Skin of body (tissue), 3 donors: ENCODE measurements at places on chromosomes 5 and 9.

DNA sequence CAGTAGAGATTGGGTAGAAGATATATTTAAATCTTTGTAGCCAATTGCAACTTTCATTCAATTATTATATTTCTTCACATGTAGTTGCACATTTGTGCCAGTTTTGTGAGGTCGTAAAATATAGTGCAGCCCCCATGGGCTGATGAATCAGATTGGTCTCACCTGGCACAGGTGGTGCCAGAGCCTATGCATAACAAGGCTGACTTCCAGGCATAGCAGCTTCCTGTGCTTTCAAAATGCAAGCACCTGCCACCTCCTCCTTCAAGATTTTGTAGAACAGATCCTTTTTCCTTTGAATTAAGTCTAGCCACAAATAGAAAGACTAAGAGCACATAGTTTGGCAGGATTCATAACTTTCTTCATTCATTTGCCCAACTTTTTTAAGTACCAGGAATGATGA lies 87.1 kb downstream of the STARD4 start:
- DNase-seq = no peak

DNA sequence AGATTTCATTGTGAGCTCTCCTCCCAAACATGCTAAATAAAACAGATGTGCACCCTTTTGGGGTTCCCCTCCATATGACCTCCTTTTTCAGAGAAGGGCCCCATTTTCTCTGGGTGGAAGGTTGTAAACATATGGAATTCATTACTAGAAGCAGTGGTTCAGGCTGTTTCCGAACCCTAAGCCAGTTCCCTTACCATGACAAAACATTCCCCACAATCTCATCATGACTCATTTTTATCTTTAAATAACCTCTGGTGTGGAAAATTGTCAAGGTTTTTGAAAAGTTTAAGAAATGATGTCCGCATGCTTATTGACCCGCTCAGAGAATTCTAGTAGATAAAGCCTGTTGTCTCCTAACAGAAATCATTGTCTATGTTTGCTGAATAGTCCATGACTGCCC lies 127.3 kb upstream of the PIK3R1 start:
- no peak for DNase-seq

GRCh38 chr5:170503990-170504596 lies at the start of gene KCNIP1:
KCNIP1 (plus strand) TSS chr5:170504020.
- no peak for DNase-seq

DNA sequence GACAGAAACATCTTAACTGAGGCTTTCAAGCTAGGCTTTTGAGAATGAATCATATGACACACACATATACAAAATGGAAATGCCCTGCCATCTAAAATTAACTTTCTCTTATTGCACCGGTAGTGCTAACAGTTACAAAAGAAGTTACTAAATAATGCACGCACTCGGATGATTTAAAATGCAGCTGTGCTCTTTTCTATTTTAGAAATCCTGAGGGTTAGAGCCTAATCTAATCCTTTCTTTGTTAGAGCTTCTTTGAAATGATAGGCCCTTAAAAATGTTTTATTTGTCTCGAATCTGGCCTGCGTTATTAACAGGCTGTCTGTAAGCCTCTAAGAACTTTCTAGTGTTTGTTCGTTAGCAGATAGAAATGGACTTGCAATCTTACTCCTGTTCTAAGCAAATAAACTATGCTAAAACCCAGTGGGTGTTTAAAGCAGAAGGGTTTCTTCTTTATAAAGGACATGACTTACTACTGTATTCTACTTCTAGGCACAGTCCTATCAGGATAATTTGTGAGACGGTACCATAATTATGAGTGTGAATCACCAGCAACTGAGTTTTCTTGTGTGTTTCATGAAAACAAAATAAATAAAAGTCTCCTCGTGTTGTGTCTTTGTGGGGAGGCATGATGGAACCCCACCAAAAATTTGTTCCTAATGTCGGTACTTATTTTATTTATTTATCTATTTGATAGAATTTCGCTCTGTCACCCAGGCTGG lies 69.2 kb upstream of the MYO10 start:
- no peak for DNase-seq
